ENCODE measurements at places on chromosomes 4 and X.
A peak's percentile ranks its signal among the peaks of the same experiment; 100 is the strongest.

GRCh38 chr4:38132107-38132673, 172.0 kb downstream of the PTTG2 start:
- peak; percentile 77 for DNase-seq

- no peak for DNase-seq
These were observed 38.3 kb downstream of the NDNF start for GRCh38 chr4:121034017-121034416.

GRCh38 chr4:184398741-184399511, 75.4 kb downstream of the IRF2 start:
- DNase-seq, result no peak

GRCh38 chr4:149521611-149522425, 293.8 kb downstream of the IQCM start:
- DNase-seq, result no peak

- no peak for DNase-seq
These were observed 317 bp downstream of the CMC4 start for GRCh38 chrX:155070663-155070974.

GRCh38 chr4:52685316-52685715, 26.2 kb upstream of the USP46 start:
- no peak for DNase-seq

- DNase-seq, result no peak
These were observed 93.3 kb downstream of the STIM2 start for GRCh38 chr4:26953770-26954423.

DNA sequence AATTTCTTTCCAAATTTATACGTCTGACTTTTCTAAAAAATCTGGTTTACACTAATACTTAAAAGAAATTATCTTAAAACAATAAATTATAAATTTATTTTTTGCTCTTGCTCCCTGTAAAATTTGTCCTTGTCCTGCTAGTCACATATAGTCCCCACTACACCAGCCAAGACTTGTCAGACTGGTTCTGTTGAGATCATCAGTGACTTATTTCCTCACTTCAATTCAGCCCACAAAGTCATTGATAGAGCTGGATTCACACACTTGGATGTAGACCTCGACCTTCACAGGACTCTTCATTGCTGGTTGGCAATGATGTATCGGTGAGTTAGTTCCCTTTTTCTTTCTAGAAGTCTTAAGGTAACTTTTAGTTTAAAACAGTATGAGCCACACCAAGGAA, at the start of gene TMPRSS11E:
Gene TMPRSS11E (plus strand): TSS at position 263 of the 400 bp plus-strand sequence. CDS start 50 bp downstream, at position 313.
- no peak for DNase-seq

GRCh38 chrX:130623518-130623917, 221.7 kb downstream of the RBMX2 start:
- DNase-seq, result no peak

- no peak for DNase-seq
These were observed 34.6 kb downstream of the FAM114A1 start for GRCh38 chr4:38902221-38902620.

- no peak for DNase-seq
These were observed 54.0 kb downstream of the TBC1D9 start for GRCh38 chr4:140702096-140702757.

DNA sequence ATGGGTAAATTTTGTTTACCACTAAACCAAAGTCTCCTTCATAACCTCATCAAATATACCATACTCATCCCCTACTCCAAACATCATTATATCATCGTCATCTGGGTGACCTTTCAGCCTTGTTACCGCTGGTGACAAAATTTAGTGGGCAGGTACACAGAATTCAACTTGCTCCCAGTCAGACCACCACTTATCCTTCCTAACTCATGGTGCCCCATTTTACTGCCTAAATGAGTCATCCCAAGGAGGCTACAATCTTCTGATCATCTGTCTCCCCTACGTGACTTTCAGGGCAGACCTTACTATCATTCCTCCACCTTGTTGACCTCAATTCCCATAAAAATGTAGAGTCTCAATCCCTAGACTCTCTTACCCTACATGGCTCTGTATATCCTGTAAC, 49.6 kb downstream of the DCHS2 start:
- no peak for DNase-seq

DNA sequence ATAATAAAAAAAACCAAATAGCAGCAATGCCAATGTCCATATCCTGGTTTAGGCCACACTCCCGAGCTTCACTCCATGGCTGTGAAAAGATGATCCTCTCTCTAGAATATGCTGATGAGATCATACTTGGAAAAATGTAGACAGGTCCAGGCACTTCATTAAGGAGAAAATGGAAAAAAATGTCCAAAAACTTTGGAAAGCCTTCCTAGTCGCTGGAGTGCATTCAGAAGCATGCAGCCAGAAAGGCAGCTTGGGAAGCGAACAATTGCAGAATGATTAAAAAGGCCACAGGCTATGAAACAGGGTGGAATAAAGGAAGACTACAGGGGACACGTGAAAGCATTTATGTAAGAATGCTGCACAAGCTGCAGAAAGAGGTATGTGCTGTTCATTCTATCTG, 165.6 kb upstream of the HCCS start:
- no peak for DNase-seq

- no peak for DNase-seq
These were observed 201.6 kb downstream of the QDPR start for GRCh38 chr4:17310269-17310652.

- DNase-seq, result no peak
These were observed 1138.8 kb downstream of the ARAP2 start for GRCh38 chr4:35105486-35105885.

GRCh38 chrX:26146024-26146423, 7.9 kb downstream of the MAGEB18 start:
- no peak for DNase-seq

GRCh38 chrX:108261549-108262203, 170.1 kb downstream of the ATG4A start:
- DNase-seq, result no peak
